Pons (tissue), 1 donor: ENCODE measurements at places on chromosomes 4 and X.

- DNase-seq, result no peak
Observed at GRCh38 chr4:6395466-6396228, 76.8 kb downstream of the PPP2R2C start.

- DNase-seq, result no peak
Observed at GRCh38 chr4:4987656-4988055, 31.6 kb downstream of the CYTL1 start.

GRCh38 chr4:142041788-142042187 lies 405.4 kb downstream of the IL15 start:
- no peak for DNase-seq

DNA sequence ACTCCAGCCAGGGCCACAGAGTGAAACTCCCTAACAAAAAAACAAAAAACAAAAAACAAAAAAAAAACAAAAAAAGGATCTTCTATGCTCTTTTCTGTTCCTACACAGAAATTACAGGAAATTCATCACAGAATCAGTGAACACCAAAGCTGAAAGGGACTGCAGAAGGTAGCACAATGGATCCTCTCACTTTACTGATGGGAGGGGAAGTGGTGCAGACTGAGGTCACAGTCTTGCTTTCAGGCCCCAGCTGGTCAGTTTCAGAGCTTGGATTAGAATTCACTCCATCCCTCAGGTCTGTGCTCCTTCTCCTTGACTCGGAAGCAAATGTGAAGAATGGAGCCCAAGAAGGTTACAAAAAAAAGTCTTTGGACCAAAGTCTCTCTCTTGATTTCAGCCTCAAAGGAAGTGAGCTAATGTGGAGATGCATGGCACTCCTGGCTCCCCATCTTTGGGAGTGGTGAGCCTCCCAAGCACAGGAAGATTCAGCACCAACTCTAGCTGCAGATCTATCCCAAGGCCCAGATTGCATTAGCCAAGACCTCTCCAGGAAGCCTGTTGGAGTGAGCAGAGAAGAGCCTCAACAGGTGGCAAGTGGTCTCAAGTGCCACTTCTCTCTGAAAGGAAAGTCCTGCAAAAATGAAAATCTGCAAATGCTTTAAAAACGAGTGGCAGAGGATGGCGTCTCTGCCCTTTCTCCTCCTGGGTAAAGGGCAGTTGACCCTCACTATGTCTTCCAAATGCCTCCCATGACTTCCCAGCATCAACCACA lies 176.0 kb downstream of the MAML3 start:
- no peak for DNase-seq

DNA sequence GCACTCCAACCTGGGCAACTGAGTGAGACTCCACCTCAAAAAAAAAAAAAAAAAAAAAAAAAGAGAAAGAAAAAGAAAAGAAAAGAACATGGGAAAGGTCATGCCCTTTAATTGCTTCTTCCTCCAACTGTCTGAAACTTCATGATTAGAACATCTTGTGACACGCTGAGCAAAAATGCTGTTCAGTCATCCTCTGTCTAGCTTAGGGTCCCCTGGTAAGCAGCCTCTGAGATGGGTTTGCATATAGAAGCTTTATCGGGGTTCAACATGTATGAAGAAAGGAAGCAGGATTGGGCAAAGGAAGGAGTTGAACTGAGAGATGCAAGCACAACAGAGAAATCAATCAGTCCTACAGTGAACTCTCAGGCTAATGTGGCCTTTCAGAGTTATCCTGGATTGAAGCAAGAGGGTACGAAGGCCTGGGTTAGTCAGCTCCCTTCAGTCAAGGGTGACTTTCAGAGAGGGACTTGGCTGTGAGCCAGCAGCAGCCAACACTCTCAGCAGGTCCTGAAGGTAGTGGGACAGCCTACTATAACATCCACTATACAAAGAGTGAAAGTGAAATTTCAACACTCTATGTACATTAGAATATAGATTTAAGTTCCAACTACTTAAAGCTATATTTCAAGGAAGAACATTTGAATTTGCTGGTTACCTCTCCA lies 11.4 kb downstream of the MAOB start:
- no peak for DNase-seq
